ENCODE measurements at places on chromosomes 4 and X.
A peak's percentile ranks its signal among the peaks of the same experiment; 100 is the strongest.

DNA sequence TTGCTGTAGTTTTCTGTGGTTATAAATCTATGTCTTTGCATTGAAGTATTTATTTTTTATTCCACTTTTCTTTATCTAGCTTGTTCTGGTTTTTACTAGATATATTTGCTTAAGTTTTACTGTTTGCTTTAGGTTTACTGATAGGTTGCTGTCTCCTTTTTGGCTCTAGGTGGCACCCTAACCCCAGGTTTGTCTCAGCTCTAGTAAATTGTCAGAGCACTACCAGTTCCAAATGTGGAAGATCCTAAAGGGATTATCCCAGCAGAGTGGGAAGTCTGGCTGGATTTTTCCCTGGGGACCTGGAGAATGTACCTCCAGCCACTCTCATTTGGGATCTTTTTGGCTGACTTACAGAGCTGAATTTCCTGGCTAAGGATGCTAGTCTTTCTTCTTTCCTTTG lies 106.1 kb downstream of the PBDC1 start:
- peak; percentile 8 for DNase-seq

GRCh38 chrX:154125391-154126040 lies 18.5 kb upstream of the OPN1LW start:
- DNase-seq, result no peak

- no peak for DNase-seq
Observed at GRCh38 chr4:151745481-151746231, 15.2 kb downstream of the GATB start.

DNA sequence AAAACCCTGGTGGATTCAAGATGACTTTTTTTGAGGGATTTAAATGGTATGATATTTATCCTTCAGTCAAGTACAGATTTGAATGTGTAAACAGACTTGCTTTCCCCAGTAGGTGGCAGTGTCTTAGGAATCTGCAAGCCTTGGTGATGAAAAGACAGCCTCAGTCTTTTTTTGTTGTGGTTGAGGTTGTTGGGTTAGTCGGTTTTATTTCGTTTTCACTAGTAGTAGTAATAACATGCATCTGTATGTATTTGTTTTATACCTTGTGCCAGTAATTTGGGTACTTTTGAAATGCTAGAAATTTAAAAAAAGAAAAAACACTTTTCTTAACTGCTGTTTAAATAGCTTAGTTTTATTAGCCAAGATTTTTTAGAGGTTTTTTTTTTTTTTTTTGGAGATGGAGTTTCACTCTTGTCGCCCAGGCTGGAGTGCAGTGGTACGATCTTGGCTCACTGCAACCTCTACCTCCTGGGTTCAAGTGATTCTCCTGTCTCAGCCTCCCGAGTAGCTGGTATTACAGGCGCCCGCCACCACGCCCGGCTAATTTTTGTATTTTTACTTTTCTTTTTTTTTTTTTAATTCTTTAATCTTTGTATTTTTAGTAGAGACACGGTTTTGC lies 39.2 kb downstream of the COPS4 start:
- peak; percentile 26 for DNase-seq

GRCh38 chr4:84644087-84644486 lies 61.2 kb downstream of the CDS1 start:
- no peak for DNase-seq

- no peak for DNase-seq
Observed at GRCh38 chr4:143417679-143418403, 81.2 kb downstream of the GAB1 start.

DNA sequence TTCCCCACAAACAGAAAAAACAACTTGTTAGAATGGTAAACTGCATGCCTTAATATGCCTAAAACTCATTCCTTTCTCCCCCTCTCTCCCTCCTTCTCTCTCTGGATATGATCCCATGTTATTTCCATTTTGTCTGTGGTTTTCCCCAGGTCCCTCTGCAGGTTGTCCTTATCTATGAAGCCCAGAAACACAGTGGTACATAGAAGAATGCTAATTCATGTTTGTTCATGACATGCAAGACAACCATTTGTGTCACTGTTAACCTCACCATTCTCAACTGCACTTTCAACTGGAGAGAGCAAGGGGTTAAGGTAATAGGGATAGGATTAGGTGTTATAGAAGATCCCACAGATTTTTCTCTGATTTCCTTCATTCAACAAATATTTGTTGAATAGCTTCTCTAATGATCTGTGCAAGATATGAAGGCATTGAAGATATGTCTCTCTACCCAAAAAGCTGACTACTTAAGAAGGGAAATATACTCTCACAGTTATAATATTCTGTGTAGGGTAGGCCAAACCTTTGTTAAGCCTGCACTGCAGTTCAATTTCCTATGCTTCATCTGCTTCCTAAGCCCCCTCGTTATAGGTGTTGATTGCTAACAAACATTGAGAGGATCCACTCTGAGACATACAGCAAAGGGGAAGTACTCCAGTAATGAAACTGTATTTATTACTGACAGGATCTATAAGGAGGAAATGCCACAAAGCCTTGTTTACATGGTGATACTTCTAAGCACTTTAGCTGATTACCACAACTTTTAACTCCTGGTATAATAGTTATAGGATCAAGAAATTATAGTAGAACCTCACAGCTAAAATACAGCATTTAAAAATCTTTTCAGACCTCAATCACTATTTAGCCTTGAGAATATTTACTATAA lies 96.1 kb downstream of the FRYL start:
- no peak for DNase-seq

DNA sequence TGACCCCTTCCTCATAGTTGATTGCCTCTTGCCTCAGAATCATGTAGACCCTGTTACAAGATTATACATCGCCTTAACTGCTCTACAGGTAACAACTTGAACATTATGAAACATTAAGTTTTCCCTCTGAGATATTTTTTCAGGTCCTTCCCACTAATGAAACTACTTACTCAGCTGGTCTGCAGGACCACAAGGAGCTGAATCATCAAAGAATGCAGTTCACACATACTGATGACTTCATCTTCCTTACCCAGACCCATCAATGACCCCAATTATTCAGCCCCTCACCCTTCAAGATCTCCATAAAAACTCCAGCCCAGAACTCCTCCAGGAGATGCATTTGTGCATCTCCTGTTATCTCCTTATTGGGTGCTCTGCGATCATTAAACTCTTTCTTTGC lies 720.9 kb downstream of the RAPGEF2 start:
- no peak for DNase-seq

- no peak for DNase-seq
Observed at GRCh38 chr4:132557660-132558059, 591.4 kb upstream of the PCDH10 start.

DNA sequence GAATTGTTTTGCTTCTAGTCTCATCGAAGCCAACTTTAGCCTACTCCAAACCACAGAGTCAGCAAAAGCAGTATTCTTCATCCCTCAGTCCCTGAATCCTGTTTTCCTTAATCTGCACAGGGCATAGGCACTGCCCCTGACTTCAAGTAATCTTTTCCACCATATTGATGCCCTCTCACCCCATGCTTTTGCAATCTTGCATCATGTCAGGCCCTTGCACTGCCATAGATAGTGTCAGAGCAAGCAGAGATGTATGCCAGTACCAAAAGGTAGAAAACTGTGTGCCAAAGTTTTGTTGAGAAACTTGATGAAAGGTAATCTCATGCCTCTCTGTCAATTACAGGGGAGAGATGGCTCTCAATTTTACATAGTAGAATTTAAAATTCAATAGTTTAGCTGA lies 131.1 kb downstream of the CFAP299 start:
- no peak for DNase-seq

DNA sequence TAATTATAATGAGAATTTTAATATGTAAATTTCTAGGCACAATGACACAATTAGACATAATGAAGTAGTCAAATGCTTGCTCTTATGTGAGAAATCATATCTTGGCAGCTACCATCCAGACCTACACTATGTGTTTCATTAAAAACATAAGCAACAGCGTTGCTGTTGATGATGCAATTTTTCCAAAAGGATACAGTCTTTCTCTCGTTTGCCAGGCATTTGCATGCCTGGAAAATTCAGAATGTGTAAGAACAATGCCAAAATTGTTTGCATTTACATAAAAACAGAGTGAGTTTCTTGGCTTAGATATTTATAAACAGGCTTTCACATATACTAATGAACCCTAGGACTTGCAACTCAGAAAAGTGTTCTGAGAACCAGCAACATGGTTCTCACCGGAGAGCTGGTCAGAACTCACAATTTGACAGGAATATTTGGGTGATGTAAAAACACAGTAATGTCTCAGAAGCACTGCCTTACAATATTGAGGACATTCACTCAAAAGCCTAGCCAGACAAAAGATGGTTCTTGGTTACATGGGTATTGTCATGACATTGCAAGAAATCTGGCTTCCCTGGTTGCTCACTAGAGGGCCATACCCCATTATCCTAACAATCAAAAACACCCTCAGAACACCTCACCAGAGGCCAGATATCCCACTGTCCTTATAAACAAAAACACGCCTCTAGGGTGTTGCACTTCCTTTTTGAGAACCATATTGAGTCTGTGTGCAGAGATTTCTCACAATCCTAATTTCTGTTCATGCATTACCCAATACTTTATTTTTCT lies 1029.0 kb upstream of the AGA start:
- DNase-seq, result no peak

GRCh38 chrX:130688360-130688759 lies 214.6 kb downstream of the ENOX2 start:
- DNase-seq, result no peak

GRCh38 chr4:78267790-78268189 lies 210.7 kb downstream of the FRAS1 start:
- no peak for DNase-seq

GRCh38 chrX:153706799-153707198 lies 17.4 kb downstream of the BCAP31 start:
- DNase-seq, result no peak

DNA sequence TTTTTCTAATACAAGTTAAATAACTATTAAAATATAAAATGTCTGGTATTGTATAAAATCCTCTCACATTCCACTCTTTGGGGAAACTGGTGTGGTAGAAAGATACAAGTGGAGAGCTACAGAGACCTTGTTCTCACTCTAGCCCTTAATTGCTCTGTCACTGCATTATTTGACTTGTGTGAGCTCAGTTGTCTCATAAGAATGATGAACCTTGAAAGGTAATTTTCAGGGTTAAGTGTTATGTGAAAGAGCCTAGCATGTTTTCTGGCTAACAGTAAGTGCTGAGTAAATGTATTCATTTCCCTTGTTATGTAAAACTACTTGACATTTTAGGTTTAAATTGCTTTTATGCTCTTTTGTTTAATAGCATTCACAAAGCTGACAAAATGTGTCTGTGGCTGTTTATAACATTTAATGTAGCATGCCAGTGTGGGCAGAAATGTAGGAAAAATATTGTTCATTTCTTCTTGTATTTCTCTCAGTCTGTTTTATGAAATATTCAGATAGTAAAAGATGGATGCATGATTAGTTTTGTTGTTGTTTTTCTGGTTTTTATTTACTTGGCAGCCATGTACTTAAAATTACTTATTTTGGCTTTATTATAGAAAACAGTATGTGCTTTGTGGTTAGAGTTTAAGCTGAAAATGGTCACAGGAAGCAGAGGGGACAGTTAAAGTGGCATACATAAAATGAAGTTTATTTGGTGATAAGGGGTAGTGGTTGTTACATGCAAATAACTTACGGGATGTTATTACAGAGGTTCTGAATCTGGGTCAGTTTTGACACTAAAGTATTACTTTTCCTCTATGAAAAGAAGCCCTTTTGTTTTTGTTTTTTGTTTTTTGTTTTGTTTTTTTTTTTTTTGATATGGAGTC lies 29.2 kb downstream of the SLAIN2 start:
- no peak for DNase-seq

GRCh38 chr4:55018978-55019377 lies 106.4 kb downstream of the KDR start:
- no peak for DNase-seq

DNA sequence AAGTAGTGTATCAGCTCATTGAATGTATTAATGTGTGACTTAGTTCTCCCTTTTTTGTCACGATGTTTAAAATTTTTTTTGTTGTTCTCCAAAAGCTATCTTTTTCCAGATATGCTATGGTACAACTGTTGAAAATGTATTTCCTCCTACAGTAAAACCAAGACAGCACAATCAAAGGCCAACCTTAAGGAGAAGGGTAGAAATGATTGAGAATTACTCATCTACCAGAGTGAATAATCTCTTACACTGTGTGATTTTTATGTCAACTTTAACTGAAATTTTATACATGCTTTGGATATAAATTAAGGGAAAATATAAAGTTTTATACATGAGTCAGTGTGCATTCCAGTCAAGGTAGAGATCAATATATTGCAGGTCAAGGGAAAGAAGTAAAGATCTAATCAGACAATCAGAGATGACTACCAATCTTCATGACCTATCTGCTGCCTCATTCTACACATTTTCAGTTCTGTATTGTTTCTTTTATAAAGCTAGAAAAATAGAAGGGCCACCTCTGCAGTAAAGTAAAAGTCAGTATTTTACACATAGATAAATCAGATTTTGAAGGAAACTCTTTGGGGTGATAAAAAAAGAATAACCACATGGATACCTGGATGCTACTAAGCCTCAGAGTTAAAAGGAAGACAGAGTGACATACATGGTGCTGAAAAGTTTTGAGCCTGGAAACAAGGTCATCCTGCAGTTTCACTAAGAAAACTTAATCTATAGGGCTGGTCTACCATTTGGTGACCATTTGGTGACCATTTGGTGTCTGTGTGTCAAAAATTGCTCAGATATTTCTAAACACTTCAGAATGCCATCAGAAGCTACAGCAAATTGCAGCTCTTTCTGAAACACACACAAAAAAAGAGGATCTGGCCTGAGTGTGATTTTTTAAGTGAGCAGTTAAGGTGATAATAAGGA lies 1.6 kb downstream of the FAM13A start:
- DNase-seq, result no peak

GRCh38 chrX:121649417-121649816 lies 602.0 kb downstream of the GLUD2 start:
- no peak for DNase-seq

- DNase-seq, result no peak
Observed at GRCh38 chrX:100413229-100413628, 3.2 kb upstream of the PCDH19 start.

DNA sequence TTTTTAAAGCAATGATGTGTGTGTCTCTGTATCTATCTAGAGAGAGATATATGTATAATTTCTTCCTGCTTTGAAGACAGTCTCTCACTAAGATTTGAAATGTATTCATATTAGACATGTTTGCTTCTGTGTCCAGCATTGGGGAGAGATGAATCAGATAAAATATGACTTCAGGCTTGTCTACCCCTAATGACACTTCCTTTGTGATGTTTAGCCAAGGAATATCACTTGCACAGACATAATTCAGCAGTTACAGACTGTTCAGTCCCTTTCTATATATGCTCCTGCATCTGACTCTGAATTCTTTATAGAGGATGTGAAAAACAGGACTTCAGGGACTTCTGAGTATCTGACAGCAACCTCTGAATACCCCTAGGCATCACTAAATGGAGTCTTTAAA lies 158.4 kb downstream of the DCLK2 start:
- DNase-seq, result no peak

DNA sequence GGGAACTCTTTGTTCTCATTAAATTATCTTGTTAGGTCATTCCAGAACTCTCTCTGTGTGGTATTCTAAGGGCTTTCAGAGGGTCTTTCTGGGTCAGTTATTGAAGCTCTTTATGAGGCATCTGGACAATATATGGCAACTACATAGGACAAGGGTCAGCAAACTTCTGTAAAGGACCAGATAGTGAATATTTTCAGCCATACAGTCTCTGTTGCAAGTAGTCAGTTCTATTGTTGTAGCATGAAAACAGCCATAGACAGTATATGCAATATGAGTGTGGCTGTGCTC lies 35.1 kb downstream of the HADH start:
- no peak for DNase-seq

- no peak for DNase-seq
Observed at GRCh38 chrX:139931646-139932072, 1.2 kb downstream of the ATP11C start.

- DNase-seq, result no peak
Observed at GRCh38 chr4:21304540-21304887, 604.3 kb downstream of the PACRGL start.
